ENCODE measurements at places on chromosomes 2 and 18.

GRCh38 chr2:205766779-205767359, 84.6 kb downstream of the NRP2 start:
- DNase-seq: no peak

- no peak for DNase-seq
These were observed 142.2 kb downstream of the B3GNT2 start for GRCh38 chr2:62338111-62338510.

- DNase-seq: no peak
These were observed 573.5 kb downstream of the RNF144A start for GRCh38 chr2:7490672-7491071.

DNA sequence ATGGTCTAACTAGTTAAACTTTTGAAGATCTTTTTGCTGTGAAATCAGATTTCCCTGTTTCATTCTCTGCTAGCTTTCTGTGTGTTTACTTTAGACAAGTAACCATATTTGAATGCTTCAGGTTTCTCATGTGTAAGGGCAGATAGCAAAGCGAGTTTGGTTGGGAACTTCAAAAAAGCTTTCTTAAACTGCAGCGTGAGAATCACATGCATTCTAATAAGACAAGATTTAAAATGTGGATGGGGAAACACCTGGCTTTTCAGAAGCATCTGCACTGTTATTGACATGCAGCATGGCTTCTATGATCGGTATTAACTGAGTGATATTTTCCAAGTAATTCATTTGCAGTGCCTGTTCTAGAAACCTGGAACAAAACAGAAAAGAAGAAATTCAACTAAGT, 119.3 kb downstream of the ABCA12 start:
- no peak for DNase-seq

GRCh38 chr2:146227152-146228019, 1617.4 kb upstream of the ACVR2A start:
- DNase-seq: no peak

GRCh38 chr2:25964891-25965290, 17.4 kb downstream of the KIF3C start:
- DNase-seq: no peak

- DNase-seq: no peak
These were observed 32.8 kb downstream of the TTC32 start for GRCh38 chr2:19868701-19869580.

DNA sequence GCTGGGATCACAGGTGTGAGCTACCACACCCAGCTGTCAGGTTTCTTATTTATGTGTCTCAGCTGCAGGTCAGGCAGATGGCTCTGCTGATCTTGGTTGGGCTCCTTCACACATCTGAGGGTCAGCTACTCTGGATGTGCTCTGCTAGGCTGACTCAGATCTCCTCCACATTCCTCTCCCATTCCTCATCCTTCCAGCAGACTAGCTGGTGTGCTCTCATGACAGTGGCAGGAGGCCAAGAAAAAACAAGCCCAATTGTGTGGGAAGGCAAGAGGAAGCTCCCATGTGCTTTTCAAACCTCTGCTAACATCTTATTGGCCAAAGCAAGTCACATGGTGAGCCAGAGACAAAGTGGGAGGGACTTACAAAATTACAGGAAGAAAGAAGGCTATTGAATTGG, 11.7 kb upstream of the MSH6 start:
- DNase-seq: peak; percentile 80

DNA sequence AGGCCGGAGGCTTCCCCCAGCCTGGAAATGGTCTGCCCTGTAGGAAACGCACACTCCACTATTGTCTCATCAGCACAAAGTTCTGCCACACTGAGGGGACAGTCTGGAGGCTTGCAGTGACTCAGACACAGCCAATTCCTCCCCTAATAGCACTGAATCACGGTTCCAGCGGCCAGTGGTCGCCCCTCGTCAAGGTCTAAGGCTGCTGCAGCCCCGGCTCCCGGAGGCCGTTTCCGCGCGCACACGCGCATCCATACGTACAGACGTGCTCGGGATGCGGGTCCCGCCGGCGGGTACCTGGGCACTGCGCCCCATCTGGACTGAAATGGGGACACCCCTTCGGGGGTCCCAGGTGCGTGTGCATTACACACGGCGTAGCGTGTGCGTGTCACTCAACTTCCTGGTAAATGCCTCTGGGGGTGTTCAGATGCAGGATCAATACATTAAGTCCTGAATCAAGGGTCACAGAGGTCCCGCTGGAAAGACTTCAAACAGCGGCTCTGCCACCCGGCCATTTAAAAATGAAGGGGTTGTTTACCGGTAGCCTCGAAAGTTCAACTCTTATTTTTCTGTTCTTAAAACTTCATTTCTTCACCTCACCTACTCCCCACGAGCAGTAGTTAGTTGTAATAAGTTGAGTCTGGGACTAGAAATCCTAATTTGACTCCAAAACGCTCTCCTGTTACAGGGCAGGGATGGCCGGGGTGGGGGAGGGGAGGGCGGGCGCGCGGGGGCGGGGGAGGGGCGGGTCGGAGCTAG, 572 bp upstream of the ZNF516 start:
- no peak for DNase-seq

DNA sequence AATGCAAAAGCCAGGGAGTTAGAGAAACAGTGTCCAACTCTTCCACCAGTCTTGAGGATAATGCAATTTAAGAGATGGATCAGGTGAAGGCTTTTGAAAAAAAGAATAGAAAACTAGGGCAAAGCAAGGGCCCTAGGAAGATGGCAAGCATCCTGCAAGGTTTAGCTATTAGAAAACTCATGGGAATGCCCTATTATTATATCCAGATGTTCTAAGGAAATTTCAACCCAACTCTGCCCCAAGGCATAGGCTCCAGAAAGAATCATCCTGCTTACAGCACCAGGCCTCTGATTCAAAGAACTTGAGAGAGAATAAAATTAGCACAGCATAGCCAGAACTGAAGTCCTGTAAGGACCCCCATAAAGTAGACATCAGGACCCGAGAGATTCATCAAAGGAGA, 68.1 kb downstream of the EN1 start:
- no peak for DNase-seq

- DNase-seq: no peak
These were observed 50.3 kb upstream of the EPC2 start for GRCh38 chr2:148594216-148594615.

- DNase-seq: no peak
These were observed 157.2 kb upstream of the COPS8 start for GRCh38 chr2:236928380-236929037.

GRCh38 chr2:159123786-159124185, 155.3 kb downstream of the TANC1 start:
- DNase-seq: no peak

DNA sequence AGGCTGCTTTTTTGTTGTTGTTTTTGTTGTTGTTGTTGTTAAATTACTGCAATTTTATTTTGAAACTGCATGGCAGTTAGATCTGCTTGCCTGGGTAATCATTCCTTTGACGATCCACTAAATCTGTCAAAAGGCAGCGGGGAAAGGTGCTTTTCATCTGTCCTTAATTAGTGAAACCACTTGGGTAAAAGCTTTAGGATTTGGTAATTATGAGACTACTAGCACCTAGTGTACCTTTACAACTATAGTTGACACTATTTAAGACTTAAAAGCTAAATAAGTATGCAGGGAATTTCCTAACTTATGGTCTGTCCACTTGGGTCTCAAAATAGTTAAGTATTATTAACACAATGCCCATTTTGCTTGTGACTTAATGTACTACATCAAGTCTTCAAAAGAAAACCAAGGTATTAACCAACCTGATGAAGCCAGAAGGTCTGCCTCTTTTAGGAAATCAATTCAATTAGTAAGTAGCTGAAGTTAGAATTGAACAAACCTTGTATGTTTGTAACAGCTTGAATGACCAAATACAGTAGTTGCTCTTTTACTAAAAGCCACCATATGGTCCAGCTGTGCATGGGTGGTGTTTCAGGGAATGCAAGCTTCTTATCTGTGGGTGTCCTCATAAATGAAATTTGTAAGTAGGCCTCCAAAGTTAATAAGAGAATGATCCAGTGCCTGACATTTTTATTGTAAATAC, 44.8 kb downstream of the NAB1 start:
- DNase-seq: no peak

GRCh38 chr2:206642075-206643025, at the start of gene FAM237A:
Gene FAM237A, plus strand, starts transcription at chr2:206642487. Its CDS starts 1,750 bp downstream, at chr2:206644237.
- no peak for DNase-seq

GRCh38 chr2:173272849-173273248, 81.8 kb upstream of the CDCA7 start:
- DNase-seq: no peak

DNA sequence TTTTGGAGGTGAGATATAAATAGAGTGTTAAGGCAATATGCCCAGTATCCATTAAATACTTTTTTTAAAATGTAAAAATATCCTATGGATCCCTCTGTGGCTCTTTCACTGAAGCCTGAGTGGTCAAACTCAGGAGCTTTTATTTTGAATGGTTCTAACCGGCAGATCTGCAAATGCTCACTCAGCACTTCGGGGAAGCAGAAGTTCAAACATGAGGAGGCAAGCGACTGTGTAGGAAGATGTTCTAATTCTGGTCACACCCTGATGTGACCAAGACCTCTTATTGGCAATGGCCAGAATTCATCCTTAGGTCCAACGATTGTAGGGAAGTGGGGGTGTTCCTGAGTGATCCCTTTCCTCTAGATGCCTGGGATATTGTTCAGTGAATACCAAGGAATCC, 168.8 kb downstream of the CDCA7 start:
- no peak for DNase-seq

- DNase-seq: peak; percentile 31
These were observed 114.0 kb downstream of the DSEL start for GRCh38 chr18:67402543-67402942.

- no peak for DNase-seq
These were observed 210.4 kb downstream of the CDH19 start for GRCh38 chr18:66393463-66393862.

GRCh38 chr2:200033929-200034328, 78.5 kb downstream of the MAIP1 start:
- DNase-seq: no peak

- no peak for DNase-seq
These were observed 61.1 kb downstream of the EIF5B start for GRCh38 chr2:99398303-99398702.

DNA sequence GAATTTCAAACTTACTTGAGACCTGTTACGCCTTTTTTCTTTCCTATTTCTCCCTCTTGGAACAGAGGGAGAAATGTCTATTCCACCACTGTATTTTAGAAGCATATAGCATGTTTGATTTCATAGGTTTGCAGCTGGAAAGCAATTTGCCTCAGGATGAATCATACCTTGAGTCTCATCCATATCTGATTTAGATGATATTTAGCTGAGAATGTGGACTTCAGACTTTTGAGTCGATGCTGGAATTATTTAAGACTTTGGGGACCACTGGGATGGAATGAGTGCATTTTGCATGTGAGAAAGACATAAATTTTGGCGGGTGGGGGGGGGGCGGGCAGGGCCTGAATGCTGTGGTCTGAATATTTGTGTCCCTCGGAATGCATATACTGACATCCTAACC, 282.7 kb upstream of the STON1 start:
- no peak for DNase-seq

DNA sequence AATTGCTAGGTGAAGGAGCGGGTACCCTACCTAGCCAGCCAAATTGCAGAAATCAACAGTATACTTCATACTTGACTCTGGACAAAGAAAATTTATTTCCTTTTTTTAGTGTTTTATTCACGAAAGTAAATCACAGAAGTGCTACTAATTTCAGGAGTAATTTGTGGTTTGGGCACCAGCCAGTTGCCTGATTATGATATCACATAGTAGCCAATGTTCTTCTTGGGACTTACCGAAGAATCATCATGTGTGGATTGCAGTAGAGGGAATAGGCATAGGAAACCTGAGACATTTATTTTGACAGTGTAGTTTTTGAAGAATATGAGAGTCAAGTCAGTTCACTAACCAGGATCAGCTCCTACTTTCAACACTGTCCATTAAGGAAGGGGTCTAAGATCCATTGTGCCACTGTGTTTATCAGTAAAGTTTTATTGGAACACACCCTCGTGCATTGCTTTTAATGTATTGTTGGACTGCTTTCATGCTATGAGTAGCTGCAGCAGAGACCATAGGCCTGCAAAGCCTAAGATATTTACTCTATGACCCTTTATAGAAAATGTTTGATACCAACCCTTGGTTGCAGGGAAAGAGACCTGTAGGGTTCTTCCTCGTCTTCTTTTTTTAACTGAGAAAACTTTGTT, 32.1 kb downstream of the TNFRSF11A start:
- no peak for DNase-seq

DNA sequence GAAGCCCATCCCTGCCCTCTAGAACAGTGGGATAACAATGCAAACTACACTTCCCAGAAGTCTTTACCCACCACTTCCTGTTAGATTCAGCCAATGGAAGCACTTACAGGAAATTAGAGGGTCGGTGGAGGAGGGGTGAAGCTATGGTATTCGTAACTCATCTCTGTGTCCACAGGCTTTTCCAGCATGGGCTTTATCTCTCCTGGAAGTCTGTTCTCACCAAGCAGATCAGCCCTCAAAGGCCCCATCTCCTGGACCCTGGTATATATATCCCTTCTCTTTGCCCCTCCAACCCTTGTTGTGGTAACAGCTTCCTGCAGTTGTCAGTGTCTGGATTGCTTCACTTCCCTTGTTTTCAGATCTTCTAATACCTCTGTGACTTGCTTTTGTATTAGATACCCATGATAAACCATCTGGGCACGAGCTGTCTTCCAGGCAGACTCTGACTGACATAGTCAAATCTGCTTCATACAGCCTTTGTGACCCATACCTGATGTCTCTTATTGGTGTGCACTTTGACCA, 475.0 kb upstream of the POU3F3 start:
- DNase-seq: no peak

GRCh38 chr2:1784087-1784486, 39.8 kb upstream of the PXDN start:
- DNase-seq: no peak

DNA sequence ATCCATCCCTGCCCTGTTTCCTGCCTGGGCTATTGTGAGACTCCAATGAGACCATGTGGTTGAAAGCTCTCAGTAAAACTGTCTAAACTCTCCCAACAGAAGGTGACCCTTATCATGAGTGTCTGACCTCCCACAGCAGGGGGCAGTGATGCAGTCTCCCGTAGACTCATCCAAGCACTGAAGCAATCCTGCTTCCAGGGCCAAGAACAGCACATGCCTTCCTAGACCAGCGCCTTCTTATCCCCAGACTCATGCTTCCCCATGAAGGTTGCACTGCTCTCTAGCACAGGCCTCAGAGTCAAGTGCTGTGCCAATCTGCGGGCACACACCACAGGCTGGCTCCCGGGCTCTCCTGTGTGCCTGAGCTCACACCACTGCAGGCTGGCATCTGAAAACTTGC, 112.3 kb downstream of the TNS1 start:
- peak; percentile 61 for DNase-seq

- DNase-seq: no peak
These were observed 76.9 kb downstream of the DIS3L2 start for GRCh38 chr2:232038251-232038880.

- DNase-seq: no peak
These were observed 7.8 kb downstream of the CCNT2 start for GRCh38 chr2:134926231-134926931.

DNA sequence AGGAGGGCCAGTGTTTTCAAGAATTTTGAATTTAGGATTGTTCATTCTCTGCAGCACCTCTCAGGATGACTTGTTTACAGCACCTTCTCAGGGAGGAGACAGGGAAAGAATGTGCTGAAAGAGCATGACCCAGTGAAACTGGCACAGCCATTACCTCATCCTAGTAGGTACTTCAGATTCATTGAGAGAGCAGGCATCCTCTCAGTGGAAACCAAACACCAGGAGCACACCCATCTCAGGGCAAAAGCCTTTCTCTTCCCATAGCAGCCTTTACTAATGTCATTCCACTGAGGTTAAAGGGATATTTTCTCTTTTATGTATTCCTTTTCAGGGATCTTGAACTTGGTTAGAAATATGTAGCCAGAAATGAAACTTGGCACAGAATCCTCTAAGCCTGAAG, 2.6 kb downstream of the MAP2 start:
- no peak for DNase-seq

All from AG04449 (cell line).